ENCODE measurements at places on chromosomes 1 and 21. TPM values are rescaled to one million over a fixed set of nuclear protein-coding genes. Genes with fewer than 3 reads are reported as not detected.
A peak's percentile ranks its signal among the peaks of the same experiment; 100 is the strongest.

GRCh38 chr1:29973406-29973805 lies 737.1 kb downstream of the PTPRU start:
- no peak for DNase-seq
- peak overlapping the region; percentile 32 for H3K4me3 ChIP-seq
- peaks cover 25% of the 10 kb centered on the region for H3K27me3 ChIP-seq
- H3K36me3 ChIP-seq = peaks cover 13% of the 10 kb centered on the region

The ZNF593OS gene
- not detected for total RNA-seq

The PCP4 gene
- total RNA-seq = 2.1 TPM

GRCh38 chr1:22731924-22732720 lies 21.5 kb downstream of the EPHB2 start:
- H3K27ac ChIP-seq = no peak overlapping the region
- peaks cover 12% of the 10 kb centered on the region for H3K4me1 ChIP-seq
- H3K36me3 ChIP-seq = no peaks in the 10 kb centered on the region
- no peak overlapping the region for H3K4me3 ChIP-seq

The LGR6 gene
- 1.1 TPM for total RNA-seq

- no peaks in the 10 kb centered on the region for H3K36me3 ChIP-seq
- H3K4me3 ChIP-seq = no peak overlapping the region
- H3K27ac ChIP-seq = no peak overlapping the region
- H3K27me3 ChIP-seq = no peaks in the 10 kb centered on the region
- no peak for DNase-seq
Observed at GRCh38 chr1:118100686-118101514, 84.1 kb downstream of the SPAG17 start.

GRCh38 chr21:33789697-33790096 lies 125.9 kb downstream of the ATP5PO start:
- H3K36me3 ChIP-seq = 0 out of 2 replicates have a peak, but pooled peaks cover 4% of the 10 kb centered on the region
- H3K4me1 ChIP-seq = peaks cover 27% of the 10 kb centered on the region
- no peak for DNase-seq
- no peak overlapping the region for H3K27ac ChIP-seq
- no peak overlapping the region for H3K4me3 ChIP-seq

The CFHR1 gene
- 0.16 TPM for total RNA-seq

GRCh38 chr21:25757531-25757930 lies 22.8 kb downstream of the GABPA start:
- H3K27me3 ChIP-seq = no peaks in the 10 kb centered on the region
- H3K4me3 ChIP-seq = no peak overlapping the region
- peaks cover 40% of the 10 kb centered on the region for H3K36me3 ChIP-seq
- no peak for DNase-seq

DNA sequence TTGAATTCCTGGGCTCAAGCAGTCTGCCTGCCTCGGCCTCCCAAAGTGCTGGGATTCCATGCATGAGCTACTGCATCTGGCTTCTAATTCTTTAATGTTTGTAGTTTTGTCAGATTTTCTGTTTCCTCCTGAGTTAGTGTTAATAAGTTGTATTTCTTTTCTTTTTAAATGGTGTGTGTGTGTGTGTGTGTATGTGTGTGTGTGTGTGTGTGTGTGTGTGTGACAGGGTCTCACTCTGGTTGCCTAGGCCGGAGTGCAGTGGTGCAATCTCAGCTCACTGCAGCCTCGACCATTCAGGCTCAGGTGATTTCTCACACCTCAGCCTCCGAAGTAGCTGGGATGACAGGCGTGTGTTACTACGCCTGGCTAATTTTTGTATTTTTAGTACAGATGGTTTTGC lies 50.2 kb downstream of the ADARB1 start:
- H3K27ac ChIP-seq = no peak overlapping the region
- no peaks in the 10 kb centered on the region for H3K27me3 ChIP-seq
- no peaks in the 10 kb centered on the region for H3K36me3 ChIP-seq
- DNase-seq = no peak
- no peaks in the 10 kb centered on the region for H3K4me1 ChIP-seq
- H3K4me3 ChIP-seq = no peak overlapping the region

- peak; percentile 20 for DNase-seq
- H3K36me3 ChIP-seq = no peaks in the 10 kb centered on the region
- H3K27me3 ChIP-seq = peaks cover 24% of the 10 kb centered on the region
- peaks cover 30% of the 10 kb centered on the region for H3K4me1 ChIP-seq
- no peak overlapping the region for H3K27ac ChIP-seq
Observed at GRCh38 chr1:182444497-182444896, 5.4 kb upstream of the RGSL1 start.

- H3K36me3 ChIP-seq = peaks cover 65% of the 10 kb centered on the region
- no peaks in the 10 kb centered on the region for H3K27me3 ChIP-seq
- DNase-seq = no peak
Observed at GRCh38 chr1:45566722-45567121, 16.1 kb downstream of the AKR1A1 start.

DNA sequence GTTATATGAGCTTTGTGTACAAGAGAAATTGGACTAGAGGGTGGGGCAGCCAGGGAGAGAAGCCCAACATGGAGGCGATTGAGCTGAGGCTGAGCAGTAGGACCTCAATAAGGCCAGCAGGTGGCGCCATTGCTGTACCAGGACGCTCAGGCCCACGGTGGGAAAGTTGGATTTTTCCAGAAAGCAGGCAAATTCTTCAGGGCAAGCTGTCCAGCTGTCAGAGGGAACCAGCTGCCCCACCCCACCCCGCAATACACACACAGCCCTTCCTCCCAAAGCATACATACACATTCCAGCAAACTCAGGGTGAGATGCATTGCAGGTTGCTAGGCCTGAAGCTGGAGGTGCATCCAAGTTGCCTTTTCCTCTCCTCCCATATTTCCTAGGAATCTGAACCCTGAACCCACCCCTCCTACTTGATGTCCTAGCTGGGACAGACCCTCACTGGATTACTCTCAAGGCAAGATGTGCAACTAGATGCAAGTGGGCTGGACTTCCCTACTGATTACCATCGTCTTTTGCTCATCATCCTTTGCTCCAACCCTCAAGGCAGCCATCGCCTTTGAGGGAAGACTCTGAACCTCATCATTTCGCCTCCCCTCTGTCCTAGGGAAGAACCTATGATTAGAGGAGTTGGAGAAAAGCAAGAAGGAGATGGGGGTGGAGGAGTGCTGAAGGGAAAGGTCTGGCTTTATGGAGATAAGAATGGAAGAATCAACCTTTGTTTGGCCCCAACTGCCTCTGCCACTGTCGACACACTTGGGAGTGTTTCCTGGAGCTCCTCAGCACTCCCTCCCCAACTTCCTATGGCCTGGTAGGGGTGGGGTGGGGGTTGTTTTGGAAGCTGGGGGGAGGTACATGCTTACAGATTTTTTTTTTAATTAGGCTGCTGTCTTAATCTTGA lies 25.5 kb downstream of the CD34 start:
- H3K27me3 ChIP-seq = peaks cover 8% of the 10 kb centered on the region
- no peaks in the 10 kb centered on the region for H3K36me3 ChIP-seq
- H3K27ac ChIP-seq = no peak overlapping the region
- H3K4me1 ChIP-seq = peaks cover 7% of the 10 kb centered on the region

The PSEN2 gene
- total RNA-seq = 18.4 TPM

DNA sequence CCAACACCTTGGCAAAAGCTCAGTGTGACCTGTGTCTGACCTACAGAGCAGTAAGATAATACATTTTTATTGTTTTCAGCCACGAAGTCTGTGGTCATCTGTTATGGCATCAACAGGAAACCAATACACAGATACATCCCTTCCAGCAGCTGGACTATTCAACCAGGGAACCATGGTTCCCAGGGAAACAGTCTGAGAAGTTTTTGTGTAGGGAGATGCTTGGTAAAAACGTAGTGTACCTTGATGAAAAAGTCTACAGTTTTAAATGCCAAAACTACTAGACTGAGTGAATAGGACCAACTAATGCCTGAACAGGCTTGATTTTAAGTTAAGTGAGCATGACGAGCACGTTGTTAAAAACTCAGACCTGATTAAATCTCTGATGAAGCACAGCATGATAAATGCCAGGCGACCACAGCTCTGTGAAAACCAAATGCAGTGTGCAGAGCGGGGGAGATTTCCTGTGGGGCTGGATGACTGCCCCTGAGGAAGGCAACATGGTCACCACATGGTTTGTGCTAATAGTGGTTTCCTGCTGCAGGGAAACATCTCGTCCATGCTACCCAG lies 228.9 kb downstream of the TNR start:
- no peak overlapping the region for H3K27ac ChIP-seq
- H3K4me1 ChIP-seq = no peaks in the 10 kb centered on the region
- no peak overlapping the region for H3K4me3 ChIP-seq
- H3K27me3 ChIP-seq = peaks cover 1% of the 10 kb centered on the region
- no peak for DNase-seq
- H3K36me3 ChIP-seq = no peaks in the 10 kb centered on the region

The FAM131C gene
- 2.0 TPM for total RNA-seq

DNA sequence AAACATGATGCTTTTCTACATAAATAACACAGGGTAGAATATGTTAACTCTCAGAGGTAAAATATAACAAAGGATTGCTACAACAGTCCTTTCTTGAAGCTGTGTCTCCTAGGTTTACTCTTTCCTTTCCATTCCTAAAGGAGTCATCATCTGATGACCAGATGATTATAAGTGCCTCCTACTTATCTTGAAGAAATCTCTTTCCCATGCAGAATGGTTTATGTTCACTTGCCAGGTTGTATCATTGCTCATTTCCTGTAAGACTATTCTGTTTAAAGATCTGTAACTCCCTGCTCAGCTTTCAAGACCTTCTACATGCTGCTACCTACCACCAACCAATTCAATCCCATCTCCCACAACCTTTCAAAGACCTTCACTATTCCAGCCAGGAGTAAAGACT lies 51.5 kb upstream of the PTCH2 start:
- H3K36me3 ChIP-seq = peaks cover 38% of the 10 kb centered on the region
- no peaks in the 10 kb centered on the region for H3K4me1 ChIP-seq
- DNase-seq = no peak
- H3K4me3 ChIP-seq = no peak overlapping the region
- no peaks in the 10 kb centered on the region for H3K27me3 ChIP-seq

- no peak overlapping the region for H3K27ac ChIP-seq
- no peaks in the 10 kb centered on the region for H3K4me1 ChIP-seq
- DNase-seq = no peak
- no peak overlapping the region for H3K4me3 ChIP-seq
Observed at GRCh38 chr1:48196237-48196636, 26.3 kb upstream of the SLC5A9 start.

The TFAP2E gene
- 1.5 TPM for total RNA-seq

DNA sequence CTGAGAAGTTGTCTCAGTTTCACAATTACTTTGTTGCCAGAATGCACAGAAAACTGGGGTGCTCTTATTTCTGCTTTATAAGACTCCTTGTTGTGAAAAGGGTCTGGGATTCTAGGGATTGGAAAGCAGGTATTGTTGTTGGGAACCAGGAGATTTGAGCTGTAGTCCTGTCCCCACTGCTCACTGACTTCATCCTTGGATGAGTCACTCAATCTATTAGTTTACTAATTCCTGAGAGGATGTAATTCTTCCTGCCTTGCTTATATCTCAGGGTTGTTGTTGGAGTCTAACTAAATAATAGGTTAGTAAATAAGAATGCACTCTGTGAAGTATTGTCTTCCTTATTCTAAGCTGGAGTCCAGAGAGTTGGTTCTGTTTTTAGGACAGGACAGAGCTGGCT lies 172.5 kb upstream of the GALNT2 start:
- H3K27ac ChIP-seq = no peak overlapping the region
- H3K36me3 ChIP-seq = no peaks in the 10 kb centered on the region
- H3K4me1 ChIP-seq = peaks cover 3% of the 10 kb centered on the region
- no peak for DNase-seq

DNA sequence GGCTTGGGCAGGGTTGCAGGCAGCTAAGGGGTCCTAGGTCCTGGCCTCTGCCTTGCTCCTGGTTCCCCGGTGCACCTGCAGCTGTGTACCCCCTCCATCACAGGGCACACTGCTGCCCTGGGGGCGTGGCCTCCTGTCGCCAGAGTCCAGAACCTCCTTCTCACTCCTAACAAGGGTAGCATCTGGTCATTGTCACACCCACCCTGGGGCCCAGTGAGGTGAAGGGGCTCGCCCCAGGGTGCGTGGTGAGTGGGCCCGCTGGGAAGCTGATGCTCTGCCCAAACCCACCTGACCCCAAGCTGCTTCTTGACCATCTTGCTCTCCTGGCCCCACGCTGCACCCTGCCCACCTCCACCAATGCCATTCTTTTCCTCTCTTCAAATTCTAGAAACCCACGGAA lies 44.5 kb downstream of the AJAP1 start:
- DNase-seq = no peak
- H3K27me3 ChIP-seq = peaks cover 6% of the 10 kb centered on the region
- peaks cover 80% of the 10 kb centered on the region for H3K36me3 ChIP-seq
- no peak overlapping the region for H3K27ac ChIP-seq

- no peak overlapping the region for H3K4me3 ChIP-seq
- H3K27me3 ChIP-seq = no peaks in the 10 kb centered on the region
- no peaks in the 10 kb centered on the region for H3K36me3 ChIP-seq
- no peak for DNase-seq
- H3K27ac ChIP-seq = no peak overlapping the region
- peaks cover 11% of the 10 kb centered on the region for H3K4me1 ChIP-seq
Observed at GRCh38 chr1:26598890-26599289, 69.3 kb downstream of the RPS6KA1 start.

DNA sequence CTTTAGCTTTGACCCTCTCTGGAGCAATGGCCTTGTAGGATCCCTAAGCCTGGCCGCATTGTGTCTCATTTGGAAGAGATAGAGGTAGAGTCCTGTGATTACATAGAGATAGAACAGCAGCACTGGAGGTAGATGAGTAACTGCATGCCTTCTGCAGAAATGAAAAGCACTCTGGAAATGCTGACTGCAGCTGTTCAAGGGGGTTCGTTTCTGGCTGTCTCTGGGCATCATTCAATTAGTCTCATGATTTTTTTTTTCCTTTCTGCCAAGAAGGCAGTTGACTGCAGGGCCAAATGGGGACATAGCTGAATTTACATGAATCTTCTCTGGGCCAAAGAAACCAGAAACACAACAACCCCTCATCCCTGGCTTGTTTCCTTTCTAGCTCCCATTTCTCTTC lies 28.1 kb upstream of the SNX27 start:
- no peak overlapping the region for H3K27ac ChIP-seq
- H3K27me3 ChIP-seq = no peaks in the 10 kb centered on the region
- no peak for DNase-seq

GRCh38 chr21:20649231-20649630 lies 349.0 kb upstream of the NCAM2 start:
- no peak overlapping the region for H3K4me3 ChIP-seq
- no peak for DNase-seq
- no peak overlapping the region for H3K27ac ChIP-seq
- no peaks in the 10 kb centered on the region for H3K27me3 ChIP-seq
- no peaks in the 10 kb centered on the region for H3K4me1 ChIP-seq

DNA sequence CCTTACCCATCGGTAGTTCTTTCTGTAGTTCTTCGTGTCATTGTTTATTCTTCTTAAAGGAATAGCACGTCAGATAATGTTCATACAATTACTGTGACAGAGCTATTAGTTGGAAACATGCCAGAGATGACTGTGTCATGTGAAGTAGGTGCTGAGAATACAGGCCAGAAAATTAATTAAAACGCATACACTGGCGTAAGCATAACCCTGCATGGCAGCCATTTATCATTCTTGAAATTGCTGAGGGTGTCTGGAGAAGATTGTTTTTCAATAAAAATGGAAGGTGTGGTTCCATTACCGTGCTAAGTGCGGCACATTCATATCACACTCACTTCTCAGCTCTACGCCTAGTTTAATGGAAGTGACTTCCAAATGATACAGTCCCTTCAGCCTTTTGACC lies 7.8 kb downstream of the ETS2 start:
- no peaks in the 10 kb centered on the region for H3K27me3 ChIP-seq
- H3K4me3 ChIP-seq = peak overlapping the region; percentile 8
- peaks cover 70% of the 10 kb centered on the region for H3K36me3 ChIP-seq
- DNase-seq = no peak
- peak overlapping the region; percentile 96 for H3K27ac ChIP-seq

The BRDT gene
- 0.13 TPM for total RNA-seq
